ENCODE measurements at places on chromosomes 6 and 20. TPM values are rescaled to one million over a fixed set of nuclear protein-coding genes. Genes with fewer than 3 reads are reported as not detected.

The RIPOR3 gene
- total RNA-seq: 5.1 TPM

The HLA-DRB5 gene
- 22.1 TPM for total RNA-seq

The HEY2 gene
- 11.3 TPM for total RNA-seq

The RNF182 gene
- 2.8 TPM for total RNA-seq

The MUC21 gene
- 0.65 TPM for total RNA-seq

The CCM2L gene
- total RNA-seq: 0.19 TPM

The ABHD16B gene
- total RNA-seq: not detected

The BIRC7 gene
- not detected for total RNA-seq

The SLC4A11 gene
- total RNA-seq: 5.8 TPM

The FAM50B gene
- total RNA-seq: 7.3 TPM

The MATN4 gene
- not detected for total RNA-seq

The CAPN11 gene
- not detected for total RNA-seq

The ENTPD6 gene
- 78.3 TPM for total RNA-seq

The GCM1 gene
- total RNA-seq: not detected

The SNX3 gene
- total RNA-seq: 126 TPM

The ARMC12 gene
- 1.8 TPM for total RNA-seq

The SLC32A1 gene
- not detected for total RNA-seq

The DHX16 gene
- total RNA-seq: 29.6 TPM

The HLA-DQB1 gene
- 12.8 TPM for total RNA-seq

The EPB41L1 gene
- total RNA-seq: 68.1 TPM

The CTCFL gene
- total RNA-seq: 0.07 TPM

The PSORS1C1 gene
- not detected for total RNA-seq

The HLA-DMA gene
- 2.0 TPM for total RNA-seq

The LAMA2 gene
- total RNA-seq: 0.76 TPM

The NAPB gene
- 15.1 TPM for total RNA-seq

The C4A gene
- total RNA-seq: 9.7 TPM

The SLC35F1 gene
- 6.1 TPM for total RNA-seq

The CRNKL1 gene
- 23.6 TPM for total RNA-seq

The GNAS gene
- total RNA-seq: 1,406 TPM

The BANF2 gene
- total RNA-seq: not detected

The MCCD1 gene
- not detected for total RNA-seq

The OLIG3 gene
- total RNA-seq: 1.2 TPM

The GJA10 gene
- total RNA-seq: not detected

The DNMT3B gene
- total RNA-seq: 18.2 TPM

The KLHDC3 gene
- 96.4 TPM for total RNA-seq

The KCNK16 gene
- total RNA-seq: 41.1 TPM

The MACROD2 gene
- 6.7 TPM for total RNA-seq

The HLA-DQA2 gene
- total RNA-seq: not detected

The RFX6 gene
- total RNA-seq: 23.9 TPM

The KCNK5 gene
- 10.1 TPM for total RNA-seq

The SNPH gene
- total RNA-seq: 2.7 TPM

The RIPOR2 gene
- 2.1 TPM for total RNA-seq

The TRIM10 gene
- total RNA-seq: 0.17 TPM

The VIP gene
- not detected for total RNA-seq

The SULF2 gene
- 146 TPM for total RNA-seq

The WFDC2 gene
- total RNA-seq: 98.9 TPM

The RSPH4A gene
- 4.4 TPM for total RNA-seq

The HLA-C gene
- 188 TPM for total RNA-seq

The CST5 gene
- 0.79 TPM for total RNA-seq

The AGER gene
- total RNA-seq: 11.1 TPM

The VNN1 gene
- 1.3 TPM for total RNA-seq

The PPP1R16B gene
- total RNA-seq: 0.31 TPM
